ENCODE measurements at places on chromosomes 13 and 19. TPM values are rescaled to one million over a fixed set of nuclear protein-coding genes. Genes with fewer than 3 reads are reported as not detected.
A peak's percentile ranks its signal among the peaks of the same experiment; 100 is the strongest.

GRCh38 chr19:41694196-41694595 lies 6.1 kb upstream of the CEACAM7 start:
- no peak for DNase-seq

DNA sequence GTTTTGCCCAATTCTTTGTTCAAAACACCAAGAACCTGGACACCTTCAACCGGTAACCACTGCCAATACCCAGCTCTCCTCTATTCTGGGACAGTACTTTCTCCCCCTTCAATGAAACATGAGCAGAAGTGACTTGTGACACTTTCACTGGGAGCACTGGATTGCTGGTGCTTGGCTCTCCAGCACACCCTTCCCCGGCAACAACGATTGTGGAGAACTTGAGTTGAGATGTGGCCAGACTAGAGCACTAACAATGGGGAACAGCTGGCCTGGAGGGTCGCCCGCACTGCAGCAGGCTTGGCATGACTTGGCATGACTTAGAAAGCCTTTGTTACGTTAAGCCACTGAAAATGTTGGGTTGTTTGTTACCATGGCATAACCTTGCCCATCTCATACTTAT lies 7.5 kb upstream of the B3GLCT start:
- DNase-seq, result no peak

DNA sequence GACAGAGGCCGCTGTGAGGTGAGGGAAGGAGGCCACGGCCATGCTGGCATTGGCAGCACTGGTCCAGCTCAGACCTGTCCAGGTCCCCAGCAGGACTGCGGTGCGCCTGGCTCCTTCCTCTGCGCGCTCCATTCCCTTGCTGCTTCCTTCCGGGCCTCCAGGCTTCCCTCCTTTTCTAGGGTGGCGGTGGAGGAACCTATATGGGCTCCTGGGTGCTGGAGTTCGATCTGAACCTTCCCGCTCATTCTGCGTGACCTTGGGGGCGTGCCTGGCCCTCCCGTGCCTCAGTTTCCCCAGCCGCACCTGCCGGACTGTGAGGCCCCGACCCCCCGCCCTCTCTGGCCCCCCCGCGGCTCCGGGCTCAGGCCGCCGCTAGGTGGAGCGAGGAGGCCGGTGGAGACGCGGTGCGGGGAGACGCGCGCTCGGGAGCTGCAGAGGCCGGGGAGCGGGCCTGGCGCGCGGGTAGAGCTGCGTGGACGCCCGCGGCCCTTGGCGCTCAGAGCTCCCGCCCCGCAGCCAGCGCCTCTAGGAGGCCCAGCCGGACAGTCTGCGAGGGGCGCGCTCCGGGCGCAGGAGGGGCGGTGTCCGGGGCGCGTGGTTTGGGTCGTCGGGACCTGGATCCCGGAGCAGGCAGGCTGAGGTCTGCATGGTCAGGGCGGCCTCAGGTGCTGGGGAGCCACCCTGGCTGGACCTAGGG lies 29.9 kb downstream of the EFNA2 start:
- peak; percentile 48 for DNase-seq

Gene SLC10A2
- not detected for total RNA-seq

DNA sequence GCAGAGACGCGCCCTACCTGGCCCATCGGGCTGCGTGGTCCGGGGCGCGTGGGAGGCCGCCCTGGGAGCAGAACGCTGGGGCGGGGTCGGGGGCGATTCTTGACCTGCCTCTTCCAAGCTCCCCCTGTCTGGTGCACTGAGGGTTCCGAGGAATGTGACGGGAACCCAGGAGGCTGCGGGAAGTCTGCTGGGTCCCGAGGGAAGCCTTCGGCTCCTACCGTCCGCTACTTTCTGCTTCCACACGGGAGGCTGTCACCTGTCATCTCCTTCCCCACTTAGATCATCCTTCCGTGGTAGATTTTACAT lies 781 bp upstream of the SPRYD7 start:
- DNase-seq, result no peak

GRCh38 chr19:289651-290371 lies 1.4 kb downstream of the PLPP2 start:
- DNase-seq, result peak; percentile 11

DNA sequence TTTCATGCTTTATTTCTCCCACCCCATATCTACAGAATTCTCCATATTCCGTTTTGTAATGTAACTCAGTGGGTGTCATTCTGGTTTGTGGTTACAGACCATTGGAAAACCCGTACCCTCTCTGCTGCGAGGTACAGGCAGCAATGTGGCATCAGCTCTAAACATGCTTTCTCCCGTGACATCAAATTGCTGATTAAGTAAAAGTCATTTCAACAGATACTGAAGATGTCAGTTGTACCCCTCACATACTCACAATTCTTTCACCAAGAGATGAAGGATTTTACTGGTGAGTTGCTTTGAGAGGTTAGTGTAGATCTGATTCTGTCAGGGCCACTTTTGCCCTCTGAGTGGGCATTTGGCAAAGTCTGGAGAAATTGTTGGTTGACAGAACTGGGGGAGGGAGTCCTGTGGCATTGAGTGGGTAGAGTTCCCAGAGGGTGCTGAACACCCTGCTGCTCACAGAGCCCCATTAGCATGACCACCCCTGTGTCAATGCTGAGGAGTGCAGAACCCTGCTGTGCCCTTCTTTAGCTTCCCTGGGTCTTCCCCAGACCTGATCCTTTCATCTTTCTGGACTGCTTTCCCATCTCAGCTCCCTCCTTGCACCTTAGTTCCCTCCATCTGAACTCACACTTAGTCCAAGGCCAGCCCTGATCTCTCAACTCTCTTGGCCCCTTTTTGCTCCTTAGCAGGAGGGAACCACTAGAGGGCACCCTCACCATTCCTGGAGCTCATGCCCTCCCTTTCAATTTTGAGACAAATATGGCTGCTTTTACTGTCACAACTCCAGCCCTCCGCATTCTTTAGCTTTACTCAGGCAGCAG lies 39.9 kb upstream of the CEACAM8 start:
- DNase-seq, result peak; percentile 30

GRCh38 chr13:50158385-50159165 lies 143.3 kb downstream of the KCNRG start:
- no peak for DNase-seq

- no peak for DNase-seq
Measured at GRCh38 chr19:31911577-31911976, 433.8 kb upstream of the ZNF507 start.

Gene STOML3
- not detected for total RNA-seq
